ENCODE measurements at places on chromosomes 3 and 15. TPM values are rescaled to one million over a fixed set of nuclear protein-coding genes. Genes with fewer than 3 reads are reported as not detected.

Gene HDDC3
- polyA plus RNA-seq = 9.1 TPM

Gene SKOR1
- 0.16 TPM for polyA plus RNA-seq

Gene TNNC1
- polyA plus RNA-seq = 2.0 TPM

Gene ZBED2
- polyA plus RNA-seq = 7.6 TPM

Gene ALG1L2
- not detected for polyA plus RNA-seq

Gene SERINC4
- polyA plus RNA-seq = 0.24 TPM

Gene ASB14
- 0.06 TPM for polyA plus RNA-seq

Data from esophagus (tissue), 2 donors.